ENCODE measurements at places on chromosomes 5 and 9.

DNA sequence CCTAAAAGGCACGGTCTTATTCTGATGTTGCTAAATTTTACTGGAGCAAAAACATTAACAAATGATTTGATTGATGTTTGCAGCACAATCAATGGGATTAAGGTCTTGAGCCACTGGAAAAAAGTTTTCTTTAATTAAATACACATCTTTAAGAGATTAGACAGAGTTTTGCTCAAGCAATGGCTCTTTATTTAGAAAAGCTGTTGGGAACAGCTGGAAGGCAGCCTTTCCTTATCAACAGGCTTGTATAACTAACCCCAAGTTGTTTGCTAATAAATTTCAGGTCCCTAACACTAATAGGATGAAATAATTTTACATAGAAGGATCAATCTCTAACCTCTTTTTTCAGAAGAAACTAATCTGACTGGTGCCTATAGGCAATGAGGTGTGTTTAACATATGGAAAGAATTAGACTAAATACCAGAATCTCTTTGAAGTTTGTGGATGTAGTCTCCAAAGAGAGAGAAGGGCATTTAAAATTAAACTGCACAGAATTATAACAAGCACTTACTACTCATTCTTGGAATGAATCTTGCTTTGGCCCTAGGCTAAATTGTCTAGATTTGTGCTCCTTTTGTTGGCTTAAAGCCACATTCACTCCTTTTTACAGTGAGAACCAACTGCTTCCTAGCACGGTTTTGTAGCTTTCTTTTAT lies 67.3 kb upstream of the TNFAIP8 start:
- no peak for DNase-seq

DNA sequence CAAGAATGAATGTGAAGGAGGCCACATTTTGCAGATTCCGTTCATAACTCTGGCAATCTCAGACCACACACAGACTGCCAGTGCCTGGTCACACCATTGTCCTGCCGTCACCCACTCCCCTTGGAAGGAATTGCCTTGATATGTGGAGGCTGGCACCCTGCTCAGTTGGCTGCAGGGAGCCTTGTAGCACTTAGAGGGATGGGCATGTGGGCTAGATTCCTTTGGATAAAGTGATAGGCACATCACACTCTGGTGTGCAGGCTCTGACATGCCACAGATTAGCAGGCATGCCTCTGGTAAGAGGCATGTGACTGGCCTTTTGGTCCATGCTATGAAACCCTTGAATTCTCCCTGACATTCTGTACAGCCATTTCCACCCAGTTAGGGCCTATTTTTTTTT lies 254.6 kb upstream of the PIK3R1 start:
- no peak for DNase-seq

GRCh38 chr9:86034863-86035734 lies 64.3 kb downstream of the GOLM1 start:
- DNase-seq, result no peak

DNA sequence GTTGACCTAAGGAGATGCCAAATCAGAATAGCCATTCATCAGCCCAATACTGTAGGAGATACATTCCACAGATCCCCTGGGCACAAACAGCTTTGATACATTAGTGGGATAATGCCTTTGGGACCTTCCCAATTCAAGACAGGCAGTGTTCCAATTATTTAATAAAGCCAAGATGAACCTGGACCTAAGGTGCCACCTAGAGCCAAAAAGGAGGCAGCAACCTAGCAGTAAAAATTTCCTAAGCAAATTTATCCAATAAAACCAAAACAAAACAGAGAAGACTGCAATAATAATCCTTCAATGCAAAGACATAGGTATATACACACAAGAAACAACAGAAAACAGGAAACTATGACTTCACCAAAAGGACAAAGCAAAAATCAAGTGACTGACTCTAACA lies 253.0 kb downstream of the HINT1 start:
- DNase-seq, result no peak

GRCh38 chr9:134936346-134937163 lies 18.8 kb upstream of the FCN1 start:
- no peak for DNase-seq

DNA sequence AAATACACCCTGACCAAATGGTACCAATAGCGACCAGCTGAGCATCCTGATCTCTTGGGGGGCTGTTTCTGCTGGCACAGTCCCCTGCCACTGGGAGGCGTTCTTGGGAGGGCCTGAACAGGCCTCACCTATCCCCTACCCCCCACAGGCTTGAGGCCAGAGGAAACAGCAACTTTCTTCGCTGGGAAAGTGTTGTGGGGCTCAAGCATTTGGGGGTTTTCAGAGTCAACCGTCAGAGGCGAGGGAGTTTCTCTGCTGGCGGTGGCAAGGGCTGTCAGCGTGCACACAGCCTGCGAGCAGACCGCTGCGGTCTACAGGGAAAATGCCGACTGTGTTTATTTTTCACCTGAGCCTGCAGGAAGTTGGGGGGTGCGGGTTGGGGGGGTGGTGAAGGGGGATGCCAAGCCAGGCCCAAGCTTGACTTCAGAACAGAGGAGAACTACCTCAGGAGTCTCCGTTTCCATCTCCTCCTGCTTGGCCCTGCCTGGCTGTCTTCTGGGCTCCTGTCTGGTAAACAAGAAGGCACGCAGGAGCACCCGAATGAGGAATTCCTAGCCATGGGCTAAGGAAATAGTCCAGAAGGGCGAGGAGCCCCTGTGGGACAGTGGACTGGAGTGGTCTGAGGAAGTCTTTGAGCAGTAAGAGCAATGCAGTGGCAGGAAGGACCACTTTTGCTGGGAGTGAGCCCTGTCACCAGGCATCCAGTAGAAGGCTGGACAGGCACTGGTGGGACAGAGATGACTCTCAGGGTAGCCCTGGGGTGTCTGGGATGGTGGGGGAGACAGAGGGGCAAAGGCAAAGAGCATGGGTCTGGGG lies 18.1 kb downstream of the TCF7 start:
- DNase-seq, result peak; percentile 80

DNA sequence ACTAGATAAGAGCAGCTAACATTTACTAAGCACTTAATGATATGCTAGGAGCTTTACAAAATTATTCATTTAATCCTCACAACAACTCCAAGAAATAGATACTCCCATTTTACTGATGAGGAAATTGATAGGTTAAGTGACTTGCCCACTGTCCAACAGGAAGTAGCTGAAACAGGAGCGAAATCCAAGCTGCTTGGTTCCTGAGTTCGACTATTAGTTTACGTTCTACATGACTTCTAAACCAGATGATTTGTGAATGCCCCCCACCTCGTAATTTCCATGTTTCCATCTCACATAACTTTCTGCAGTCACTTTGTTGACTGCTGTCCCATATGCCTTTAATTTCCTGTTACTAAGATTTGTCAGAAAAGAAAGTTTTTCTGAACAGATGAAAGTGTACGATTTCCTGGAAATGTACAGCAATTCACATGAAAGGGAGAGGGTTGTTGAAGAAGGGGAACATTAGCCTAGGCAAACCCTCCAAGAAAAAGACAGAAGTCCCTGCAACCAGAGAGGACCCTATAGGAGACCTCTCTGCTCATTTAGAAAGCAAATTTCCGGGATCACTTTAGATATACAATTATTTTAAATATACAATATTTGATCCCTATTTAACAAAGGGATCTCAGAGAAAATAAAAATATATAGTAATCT lies 279.1 kb upstream of the EFNA5 start:
- DNase-seq, result no peak

DNA sequence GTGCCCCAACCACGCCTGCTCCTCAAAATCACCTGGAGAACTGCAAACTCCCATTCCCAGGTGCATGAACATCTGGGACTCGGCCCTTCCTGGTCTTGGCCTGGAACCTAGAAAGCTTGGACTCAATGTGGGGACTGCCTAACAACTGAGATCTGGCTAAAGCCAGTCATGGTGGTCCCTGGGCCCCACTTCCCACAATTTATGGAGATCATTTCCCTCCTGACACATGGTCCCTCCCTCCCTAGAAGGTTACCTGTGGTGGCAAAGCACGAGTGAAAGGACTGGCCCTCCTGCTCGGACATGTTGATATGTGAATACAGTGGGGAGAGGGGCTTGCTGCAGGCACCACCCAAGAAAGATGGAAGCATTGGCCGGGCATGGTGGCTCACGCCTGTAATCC lies 18.8 kb downstream of the BICD2 start:
- DNase-seq, result no peak

DNA sequence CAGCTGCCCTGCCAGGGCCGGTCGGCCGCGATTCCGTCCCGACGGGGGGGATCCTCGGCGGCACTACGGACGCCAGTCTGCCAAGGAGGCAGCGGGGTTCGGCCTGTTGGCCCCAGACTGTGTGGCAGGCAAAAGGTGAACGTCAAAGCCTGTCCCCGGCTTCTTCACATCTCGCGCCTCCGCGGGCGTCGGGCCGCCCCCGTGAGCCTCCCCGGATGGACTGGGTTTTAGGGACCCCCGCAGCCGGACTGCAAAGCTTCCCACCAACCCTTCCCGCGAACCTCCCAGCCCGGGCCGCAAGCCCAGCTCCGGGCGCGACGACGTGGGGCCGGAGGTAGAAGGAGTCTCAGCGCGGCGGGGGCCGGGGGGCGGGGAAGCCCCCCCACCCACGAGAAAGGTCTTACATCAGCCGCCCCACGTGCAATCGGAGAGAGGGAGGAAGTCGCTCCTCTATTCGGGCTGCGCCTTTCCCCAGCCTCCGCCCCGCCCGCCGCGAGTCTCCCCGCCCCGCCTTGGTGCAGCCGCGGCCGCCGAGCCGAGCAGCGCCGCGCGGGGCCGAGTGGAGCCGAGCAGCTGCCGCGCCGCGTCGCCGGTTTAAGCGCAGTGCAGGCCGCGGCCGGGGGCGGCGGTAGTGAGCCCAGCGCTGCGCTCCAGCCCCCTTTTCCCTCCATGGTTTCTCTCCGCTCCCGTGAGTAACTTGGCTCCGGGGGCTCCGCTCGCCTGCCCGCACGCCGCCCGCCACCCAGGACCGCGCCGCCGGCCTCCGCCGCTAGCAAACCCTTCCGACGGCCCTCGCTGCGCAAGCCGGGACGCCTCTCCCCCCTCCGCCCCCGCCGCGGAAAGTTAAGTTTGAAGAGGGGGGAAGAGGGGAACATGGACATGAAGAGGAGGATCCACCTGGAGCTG lies at the start of gene ANP32B:
Gene ANP32B, plus strand, starts transcription at position 659 of the 906 bp plus-strand sequence. Its CDS starts 215 bp downstream, at position 874.
- peak; percentile 92 for DNase-seq

DNA sequence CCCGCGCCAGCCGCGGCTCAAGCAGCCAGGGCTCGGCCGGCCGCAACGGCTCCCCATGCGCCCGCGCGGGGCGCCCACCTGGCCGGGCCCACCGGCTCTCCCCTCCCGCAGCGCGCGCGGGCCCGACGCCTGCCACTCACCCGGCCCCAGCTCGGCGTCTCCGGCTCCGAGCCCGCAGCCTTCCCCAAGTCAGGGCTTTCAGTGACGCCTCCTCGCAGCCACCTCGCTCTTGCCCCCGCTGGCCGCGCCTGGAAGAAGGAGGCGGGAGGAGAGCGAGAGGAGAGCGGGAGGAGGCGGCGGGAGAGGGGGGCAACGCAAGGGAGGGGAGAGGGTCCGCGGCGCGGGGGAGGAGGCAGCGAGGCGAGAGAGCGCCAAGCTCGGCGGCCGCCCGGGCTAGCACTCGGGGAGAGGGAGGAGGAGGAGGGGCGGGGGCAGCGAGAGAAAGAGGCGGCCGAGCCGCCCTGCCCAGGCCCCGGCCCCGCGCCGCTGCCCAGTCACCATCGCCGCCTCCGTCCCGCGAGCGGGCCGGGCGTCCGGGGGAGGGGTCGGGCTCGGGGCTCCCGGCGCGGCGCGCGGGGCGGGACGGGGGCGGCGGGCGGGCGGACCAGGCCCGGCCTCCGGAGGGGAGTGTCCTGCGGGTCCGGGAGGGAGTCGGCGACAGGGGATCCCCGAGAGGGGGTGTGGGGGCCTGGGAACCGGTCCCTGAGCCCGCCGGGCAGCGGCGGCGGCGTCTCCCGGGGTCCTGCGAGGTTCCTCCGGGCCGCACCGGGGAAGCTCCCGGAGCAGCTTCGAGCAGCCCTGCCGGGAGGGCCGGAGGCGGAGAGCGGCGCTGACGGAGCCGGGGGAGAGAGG lies at the start of gene LHFPL2:
Gene LHFPL2, minus strand, starts transcription at position 414 of the 852 bp plus-strand sequence. CDS start 138,559 bp downstream, outside the sequence.
- no peak for DNase-seq

DNA sequence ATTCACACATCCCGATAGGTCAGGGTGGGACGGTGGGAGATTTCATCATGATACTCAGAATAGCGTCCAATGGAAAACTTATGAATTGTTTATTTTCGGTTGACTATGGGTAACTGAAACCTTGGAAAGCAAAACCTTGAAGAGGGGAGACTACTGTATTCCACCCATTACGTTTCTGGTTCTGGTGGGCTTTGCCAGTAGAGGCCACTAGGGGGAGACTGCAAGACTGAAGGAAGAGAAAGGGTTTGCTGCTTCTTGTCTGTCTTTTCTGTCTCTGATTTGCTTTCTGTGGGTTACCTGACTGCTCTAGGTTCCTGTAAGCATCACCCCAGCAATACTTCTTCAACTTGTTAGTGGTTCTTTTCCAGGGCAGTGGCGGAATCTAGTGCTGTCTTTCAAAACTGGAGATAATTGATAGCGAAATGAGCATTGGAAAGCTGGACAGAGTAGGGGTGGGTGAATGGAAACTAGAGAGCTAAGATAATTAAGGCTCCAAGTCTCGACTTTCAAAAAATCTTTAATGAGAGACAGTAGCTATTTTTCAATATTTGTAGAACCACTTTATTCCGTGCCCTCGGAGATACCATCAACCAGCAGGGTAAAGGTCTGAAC lies 27.0 kb downstream of the GRIN3A start:
- peak; percentile 10 for DNase-seq

- DNase-seq, result no peak
Measured at GRCh38 chr5:101102506-101102905, 199.4 kb upstream of the ST8SIA4 start.

Measured in activated CD4-positive, alpha-beta T cell treated with anti-CD3 and anti-CD28 coated beads, Interleukin-2, amount 50 U/mL, for 1 hour (primary cell).